ENCODE measurements at places on chromosomes 4 and X.

GRCh38 chr4:164509951-164510350 lies 244.0 kb upstream of the SMIM31 start:
- DNase-seq, result no peak

GRCh38 chr4:173182403-173182802 lies 13.8 kb downstream of the GALNT7 start:
- peak; percentile 67 for DNase-seq

GRCh38 chrX:51047950-51048349 lies 137.4 kb downstream of the BMP15 start:
- DNase-seq, result no peak

- no peak for DNase-seq
Measured at GRCh38 chrX:11672213-11672612, 6.5 kb upstream of the ARHGAP6 start.

GRCh38 chr4:20017777-20018115 lies 234.0 kb upstream of the SLIT2 start:
- DNase-seq, result no peak

DNA sequence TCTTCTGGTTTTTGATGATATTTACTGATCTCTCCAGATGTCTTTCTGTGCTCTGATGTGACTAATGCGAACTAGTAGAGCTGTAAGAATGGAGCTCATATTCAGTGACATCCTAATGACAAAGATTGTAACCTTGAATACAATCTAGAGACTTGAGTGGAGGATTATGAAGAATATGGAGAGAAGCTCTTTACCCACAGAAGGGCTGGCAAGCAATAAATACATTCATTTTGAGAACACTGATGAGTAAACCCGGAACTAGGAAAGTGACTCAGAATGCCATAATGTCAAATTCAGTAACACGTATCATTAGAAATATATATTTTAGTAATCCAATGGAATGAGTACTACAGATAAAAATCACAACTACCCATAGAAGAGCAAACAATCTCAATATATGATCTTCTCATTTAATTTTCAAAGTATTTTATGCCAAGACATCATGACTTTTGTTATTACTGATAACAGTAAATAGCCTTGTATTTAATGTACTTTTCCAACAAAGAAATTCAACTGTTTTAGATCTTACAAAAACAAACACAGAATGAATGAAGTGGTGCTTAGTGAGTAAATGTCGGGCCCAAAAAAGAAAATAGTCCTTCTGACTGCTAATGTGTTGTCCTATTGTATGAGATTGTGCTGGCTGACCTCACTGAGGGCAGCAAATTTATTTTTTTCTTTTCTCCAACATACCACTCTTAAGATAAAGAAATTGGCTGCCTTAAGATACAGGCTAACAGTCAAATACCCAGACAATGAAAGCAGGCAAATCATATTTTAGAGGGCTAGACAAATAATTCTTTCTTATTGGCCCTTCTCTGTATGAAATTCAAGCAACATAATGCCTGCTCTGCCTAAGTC lies 49.2 kb upstream of the HDAC8 start:
- DNase-seq, result no peak

GRCh38 chrX:77556276-77556675 lies 109.1 kb downstream of the FGF16 start:
- DNase-seq, result no peak

DNA sequence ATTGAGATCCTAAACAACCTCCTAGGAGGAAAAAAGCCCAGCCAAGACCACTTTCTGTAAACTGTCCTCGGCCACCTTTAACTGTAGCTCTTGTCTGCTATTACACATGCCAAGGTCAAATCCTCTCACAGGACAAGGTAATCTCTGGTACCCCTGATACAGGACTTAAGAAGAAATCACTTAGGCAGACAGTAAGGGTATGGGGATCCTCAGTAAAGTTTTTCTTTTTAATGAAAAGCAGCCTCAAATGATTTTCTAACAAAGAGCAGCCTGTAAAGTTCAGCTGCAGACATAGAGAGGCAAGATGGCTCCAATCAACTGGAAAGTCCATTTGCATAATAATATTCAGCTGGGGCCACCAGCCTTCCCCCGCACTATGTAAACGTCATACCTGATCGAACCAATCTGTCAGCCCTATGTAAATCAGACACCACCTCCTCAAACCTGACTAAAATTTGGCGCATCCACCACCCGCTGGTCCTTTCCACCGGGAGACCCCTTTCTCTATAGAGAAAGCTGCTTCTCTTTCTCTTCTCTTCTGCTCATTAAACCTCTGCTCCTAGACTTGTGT lies 14.6 kb upstream of the MPP1 start:
- DNase-seq, result no peak

DNA sequence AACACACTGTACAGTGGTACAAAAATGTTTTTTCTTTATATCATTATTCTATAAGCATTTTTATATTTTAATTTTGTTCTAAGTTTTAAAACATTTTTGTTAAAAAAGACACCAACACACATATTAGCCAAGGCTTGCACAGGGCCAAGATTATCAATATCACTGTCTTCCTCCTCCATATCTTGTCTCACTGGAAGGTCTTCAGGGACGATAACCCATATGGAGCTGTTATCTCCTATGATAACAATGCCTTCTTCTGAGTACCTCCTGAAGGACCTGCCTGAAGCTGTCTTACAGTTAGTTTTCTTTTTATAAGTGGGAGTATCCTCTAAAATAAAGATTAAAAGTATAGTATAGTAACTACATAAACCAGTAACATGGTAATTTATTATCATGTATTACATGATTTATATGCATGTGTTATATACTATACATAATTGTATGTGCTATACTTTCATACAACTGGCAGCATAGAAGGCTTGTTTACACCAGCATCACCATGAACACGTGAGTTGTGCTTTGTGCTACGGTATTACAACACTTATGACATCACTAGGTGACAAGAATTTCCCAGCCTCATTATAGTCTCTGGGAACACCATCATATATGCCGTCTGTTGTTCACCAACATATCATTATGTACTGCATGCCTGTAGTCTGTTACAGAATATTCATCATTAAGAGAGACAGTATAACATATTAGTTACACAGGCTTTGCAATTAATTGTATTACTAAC lies 90.7 kb downstream of the WDFY3 start:
- DNase-seq, result no peak
